ENCODE measurements at places on chromosomes 2 and 18.

DNA sequence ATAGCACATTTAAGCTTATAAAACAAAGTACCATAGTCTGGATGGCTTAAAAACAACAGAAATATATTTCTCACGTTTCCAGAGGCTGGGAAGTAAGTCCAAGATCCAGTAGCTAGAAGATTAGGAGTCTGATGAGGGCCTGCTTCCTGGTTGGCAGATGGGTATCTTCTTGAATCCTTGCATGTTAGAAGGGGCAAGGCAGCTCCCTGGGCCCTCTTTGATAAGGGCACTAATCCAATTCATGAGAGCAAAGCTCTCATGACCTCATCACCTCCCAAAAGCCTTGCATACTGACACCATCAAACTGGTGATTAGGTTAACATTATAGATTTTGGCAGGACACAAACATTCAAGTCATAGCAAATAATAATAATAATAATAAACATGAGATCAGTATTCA is 146.4 kb downstream of the CCDC102B start:
- no peak for DNase-seq

GRCh38 chr2:72362733-72363132 is 215.1 kb upstream of the CYP26B1 start:
- DNase-seq: no peak

GRCh38 chr2:37862620-37863019 is 62.5 kb upstream of the RMDN2 start:
- DNase-seq: no peak

DNA sequence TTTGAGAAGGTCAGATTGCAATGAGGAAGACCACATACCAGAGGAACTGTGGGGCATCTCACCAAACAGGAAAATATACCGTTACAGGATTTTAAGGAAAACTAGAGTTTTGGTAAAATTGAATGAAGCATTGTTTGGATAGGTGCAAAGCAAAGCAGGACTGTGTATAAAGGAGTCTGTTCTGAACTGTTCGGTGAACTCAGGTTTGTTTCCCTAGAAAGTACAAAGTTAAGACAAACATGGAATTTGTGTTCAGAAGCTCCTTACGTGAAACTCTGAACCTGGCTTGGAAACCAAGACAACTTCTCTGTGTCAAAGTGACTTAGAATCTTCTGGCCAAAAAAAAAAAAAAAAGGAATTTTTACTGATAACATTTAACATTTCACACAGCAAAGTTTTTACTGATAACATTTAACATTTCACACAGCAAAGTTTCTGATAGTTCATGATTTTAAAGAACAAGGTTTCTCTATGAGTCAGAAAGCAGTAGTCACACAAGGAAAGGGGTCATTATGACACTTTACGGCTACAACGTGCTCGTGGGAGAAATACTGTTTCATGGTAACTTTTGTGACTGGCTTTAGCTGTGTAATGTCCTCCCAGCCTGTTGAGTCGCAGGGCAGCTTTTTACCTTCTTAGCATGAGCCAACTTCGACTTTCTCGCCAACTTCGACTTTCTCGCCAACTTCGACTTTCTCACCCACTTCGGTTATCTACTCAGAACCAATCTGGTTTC is 21.2 kb upstream of the TET3 start:
- peak; percentile 25 for DNase-seq

GRCh38 chr18:37483984-37484819 is 81.4 kb downstream of the CELF4 start:
- no peak for DNase-seq

GRCh38 chr18:51006061-51006818 is 23.8 kb upstream of the SMAD4 start:
- DNase-seq: no peak

DNA sequence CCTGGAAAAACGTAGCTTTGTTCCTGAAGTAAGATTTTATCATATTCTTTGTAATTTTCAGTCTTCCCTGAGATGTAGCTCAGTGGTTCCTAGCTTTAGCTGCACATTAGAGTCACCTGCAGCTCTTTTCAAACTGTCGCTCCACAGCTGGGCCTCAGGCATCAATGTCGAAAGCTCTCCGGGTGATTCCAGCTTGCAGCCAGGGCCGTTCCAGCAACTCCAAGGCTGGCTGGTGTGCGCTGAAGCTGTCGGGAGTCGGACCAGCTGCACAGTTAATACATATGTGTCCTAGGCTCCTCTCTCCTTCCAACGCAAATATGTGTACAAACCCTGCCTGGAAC is 609 bp upstream of the ZNF2 start:
- no peak for DNase-seq

DNA sequence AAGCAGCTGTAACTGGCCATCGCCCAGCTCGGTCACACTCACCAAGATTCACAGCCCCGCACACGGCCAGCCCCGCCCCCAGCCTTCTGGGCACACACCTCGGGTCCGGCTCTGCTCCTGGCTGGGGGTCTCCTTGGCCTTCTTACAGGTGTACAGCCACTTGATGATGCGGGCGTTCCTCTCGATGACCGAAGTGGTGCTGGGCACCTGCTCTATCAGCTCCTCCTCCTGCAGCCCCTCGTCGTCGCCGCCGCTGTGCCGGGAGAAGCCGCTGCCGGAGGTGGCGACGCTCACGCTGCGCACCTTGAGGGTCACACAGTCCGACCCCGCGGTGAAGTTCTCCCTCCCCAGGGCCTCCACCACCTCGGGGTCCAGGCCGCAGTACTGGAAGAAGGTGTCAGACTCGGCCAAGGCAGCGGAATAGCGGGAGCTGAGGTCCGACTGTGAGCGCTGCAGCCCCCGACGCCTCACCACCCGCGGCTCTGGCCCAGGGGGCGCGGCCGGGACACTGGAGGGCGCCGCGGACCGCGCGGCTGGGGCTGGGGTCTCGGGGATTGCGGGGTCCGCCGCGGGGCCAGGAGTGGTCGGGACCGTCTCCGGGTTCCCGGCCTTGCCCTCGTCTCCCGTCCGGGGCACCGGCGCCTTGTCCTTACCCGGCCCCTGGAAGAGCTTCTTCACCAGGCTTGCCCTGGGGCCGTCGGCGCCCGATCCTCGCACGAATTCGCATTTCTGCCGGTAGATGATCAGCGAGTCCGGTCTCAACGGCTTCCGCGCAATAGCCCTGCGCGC is 769 bp downstream of the FAM110C start:
- no peak for DNase-seq

- no peak for DNase-seq
Measured at GRCh38 chr2:208148803-208149202, 2.8 kb upstream of the CRYGB start.

- DNase-seq: no peak
Measured at GRCh38 chr2:111108745-111109271, 11.9 kb upstream of the BCL2L11 start.

GRCh38 chr2:232854082-232854481 is 16.0 kb upstream of the SNORC start:
- no peak for DNase-seq

GRCh38 chr2:159518321-159519005 is 97.9 kb downstream of the BAZ2B start:
- no peak for DNase-seq

- DNase-seq: no peak
Measured at GRCh38 chr2:3814706-3815245, 111.4 kb downstream of the DCDC2C start.

DNA sequence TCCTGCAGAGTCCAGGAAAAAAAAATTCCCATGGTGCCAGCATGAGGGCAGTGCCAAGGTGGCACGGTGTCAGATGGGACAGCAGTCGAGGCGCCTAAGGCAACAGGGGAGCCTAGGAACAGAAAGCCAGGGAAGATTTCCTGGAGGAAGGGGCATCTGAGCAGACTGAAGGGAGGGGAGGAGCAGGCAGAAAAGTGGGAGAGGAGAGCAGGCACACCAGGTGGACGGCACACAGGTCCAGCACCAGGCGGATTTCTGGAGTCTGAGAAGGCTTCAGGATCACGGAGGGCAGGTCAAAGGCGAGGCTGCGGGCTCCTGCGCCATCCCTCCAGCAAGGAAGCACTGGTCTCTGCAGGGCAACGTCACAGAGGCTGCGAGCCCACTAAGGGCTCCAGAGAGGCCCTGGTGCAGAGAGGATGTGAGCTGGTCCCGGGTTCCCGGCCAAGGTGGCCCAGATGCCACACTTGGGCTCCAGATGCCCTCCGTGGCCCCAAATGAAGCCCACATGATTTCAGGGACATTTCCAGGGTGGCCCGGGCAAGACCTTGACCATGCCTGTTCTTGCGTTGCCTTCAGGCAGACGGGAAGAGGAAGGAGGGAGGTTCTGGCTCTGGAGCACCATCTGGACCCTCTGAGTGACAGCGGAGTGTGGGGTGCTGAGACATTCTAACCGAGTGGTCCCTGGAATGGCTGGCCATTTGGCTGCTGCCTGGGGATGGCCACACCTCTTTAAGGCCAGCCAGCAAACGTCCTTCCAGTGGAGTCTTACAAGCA is 4.1 kb downstream of the HS6ST1 start:
- DNase-seq: no peak

DNA sequence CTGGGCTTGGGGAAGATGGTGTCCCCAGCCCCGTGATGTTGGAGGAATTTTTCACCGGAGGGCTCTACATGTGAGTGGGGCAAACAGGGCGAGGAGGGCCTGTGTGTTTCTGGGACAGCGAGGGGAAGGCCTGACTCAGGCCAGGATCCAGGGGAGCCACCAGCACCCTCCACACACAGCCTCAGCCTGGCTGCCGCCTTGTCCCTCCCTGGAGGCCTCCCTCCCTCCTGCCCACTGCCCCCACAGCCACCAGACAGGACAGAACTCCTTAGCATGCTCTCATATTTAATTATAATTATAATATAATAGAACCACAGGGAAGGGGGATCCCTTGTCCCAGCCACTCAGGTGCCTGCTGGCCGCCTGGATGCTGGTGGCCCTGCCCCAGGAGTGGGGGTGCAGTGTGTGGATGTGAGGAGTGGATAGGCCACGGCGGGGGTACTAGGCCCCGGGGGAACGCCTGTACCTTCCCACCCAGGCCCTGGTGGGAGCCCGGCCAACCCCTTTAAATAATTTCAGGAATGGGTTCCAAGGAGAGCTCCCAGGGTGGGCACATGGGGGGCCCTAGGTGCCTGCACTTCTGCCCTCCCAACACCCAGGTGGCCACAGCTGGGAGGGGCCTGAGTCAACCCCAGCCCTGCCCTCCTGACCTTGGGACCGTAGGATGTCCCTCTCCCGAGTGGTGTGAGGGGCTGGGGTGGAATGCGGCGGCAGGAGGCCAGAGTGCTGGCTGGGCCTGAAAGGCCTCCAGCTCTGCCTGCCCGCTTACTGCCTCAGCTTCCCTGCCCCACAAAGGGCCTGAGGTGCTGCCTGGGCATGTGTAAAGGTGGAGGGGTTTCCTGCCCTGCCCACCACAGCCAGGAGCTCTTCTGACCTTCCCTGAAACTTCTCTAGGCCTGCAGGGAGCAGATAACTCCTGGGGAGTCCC is 8.8 kb downstream of the PDCD1 start:
- DNase-seq: no peak

- no peak for DNase-seq
Measured at GRCh38 chr2:111244864-111245263, 124.2 kb downstream of the BCL2L11 start.

DNA sequence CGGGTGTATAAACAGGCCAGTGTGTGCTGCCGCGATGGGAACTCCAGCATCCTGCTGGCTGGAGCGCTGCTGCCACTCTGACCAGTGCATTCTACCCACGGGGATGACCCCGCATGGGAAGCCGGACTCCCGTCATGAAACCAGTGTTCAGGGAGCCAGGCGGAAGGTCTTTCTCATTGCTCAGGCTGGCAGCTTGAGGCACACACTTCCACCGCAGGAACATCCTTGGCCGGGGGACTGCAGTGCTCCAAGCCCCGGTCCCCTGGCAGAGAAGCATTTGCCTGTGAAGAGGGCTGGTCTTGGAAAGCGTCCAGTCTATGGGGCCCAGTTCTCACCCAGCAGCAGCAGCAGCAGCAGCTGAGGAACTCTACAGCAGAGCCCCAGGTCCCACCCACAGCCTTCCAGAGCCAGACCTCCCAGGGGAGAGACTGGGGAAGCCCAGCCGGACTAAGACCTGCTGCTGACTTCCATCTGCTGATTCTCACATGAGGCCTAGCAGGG is 235.9 kb downstream of the KLHL29 start:
- no peak for DNase-seq

GRCh38 chr18:394987-395362 is 105.5 kb downstream of the COLEC12 start:
- no peak for DNase-seq

DNA sequence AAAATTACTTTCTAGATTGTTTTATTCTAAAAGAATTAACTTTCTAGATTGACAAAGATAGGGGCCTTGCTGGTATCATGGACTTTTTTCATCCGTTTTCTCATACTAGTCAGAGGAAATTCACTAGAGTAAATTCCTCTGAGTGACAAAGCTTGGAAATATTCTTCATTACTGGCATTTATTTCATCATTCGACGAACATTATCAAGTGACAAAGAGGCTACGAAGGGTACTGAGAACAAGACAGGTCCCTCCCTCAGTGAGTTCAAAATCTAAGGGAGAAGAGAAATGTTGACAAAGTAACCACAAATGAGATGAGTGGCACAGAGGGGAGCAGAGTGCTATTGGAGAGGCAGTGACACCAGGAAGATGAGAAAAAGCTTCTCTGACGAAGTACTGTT is 4.3 kb downstream of the EPG5 start:
- DNase-seq: peak; percentile 17

DNA sequence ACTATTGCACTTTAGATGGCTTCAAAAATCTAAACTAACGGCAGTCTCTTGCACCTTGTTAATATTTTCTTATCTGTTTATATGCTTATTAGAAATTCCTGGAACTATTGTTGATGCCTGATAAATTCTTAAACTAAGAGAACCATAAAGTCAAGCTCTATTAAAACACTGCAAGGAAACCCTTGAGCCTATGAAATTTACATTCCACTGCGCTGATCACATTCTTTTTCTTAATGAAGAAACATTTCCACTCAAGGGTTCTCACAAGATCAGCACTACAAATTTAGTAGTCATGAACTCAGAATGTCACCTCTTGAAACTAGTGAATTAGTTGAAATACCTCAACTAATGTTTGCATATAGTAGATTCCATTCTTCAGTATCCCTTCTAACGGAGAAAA is 331.8 kb upstream of the SLC8A1 start:
- no peak for DNase-seq

DNA sequence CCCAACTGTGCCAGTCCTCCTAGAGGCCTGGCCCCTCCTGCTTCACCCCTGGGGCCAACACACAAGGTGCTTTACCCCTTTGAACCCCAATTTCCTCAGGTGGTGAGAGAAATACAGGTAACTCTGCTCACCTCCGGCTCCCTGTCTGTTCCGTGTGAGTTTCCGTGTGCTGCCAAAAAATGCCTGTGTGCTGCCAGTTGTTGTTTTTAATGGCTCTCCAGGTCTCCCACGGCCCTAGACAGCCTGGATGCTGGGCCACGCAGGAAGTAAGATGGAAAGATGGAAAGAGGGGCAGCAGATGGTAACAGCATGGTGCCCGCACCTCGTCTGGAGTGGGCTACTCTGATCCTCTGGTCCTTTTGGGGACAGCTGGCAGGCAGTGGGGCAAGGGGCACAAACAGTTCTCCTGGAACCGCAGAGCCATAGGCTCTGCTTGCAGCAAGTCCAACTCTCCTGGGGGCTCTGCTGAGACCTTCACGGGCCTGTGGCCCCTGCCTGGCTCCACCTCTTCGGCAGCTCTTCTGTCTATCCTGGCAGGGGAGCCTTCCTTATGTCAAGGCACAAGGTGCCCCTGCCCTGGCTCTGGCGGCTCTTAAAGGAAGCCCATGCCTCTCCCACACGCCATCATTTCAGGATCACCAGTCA is 4.3 kb upstream of the ARHGEF4 start:
- DNase-seq: no peak

Data from stimulated activated naive CD4-positive, alpha-beta T cell treated with Interleukin-2 at 50 U/mL for 16 hours (primary cell).